Stimulated activated CD4-positive, alpha-beta T cell treated with anti-CD3 and anti-CD28 coated beads, Interleukin-4, amount 100 ng/mL, for 4 hours (primary cell): ENCODE measurements at places on chromosomes 1 and 21.

- DNase-seq: no peak
Measured at GRCh38 chr1:94832446-94832845, 12.3 kb downstream of the SLC44A3 start.

DNA sequence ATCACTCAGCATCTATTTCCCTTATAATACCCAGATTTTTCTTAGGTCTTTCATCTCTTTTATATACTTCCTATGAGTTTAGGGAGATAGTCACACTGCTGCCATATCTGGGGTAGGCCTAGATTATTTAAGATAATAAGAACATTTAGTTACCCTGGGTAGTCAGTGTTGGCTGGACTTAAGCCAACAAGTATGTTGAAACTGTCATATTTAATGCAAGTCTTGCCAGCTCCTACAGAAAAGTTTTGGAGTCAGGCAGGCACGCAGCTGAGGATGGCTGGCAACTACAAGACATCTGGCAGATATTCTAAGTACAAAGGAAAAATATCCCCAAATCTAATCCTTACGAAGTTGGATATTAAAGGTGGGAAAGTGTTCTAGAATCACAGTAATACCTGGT lies 19.2 kb upstream of the DEPDC1 start:
- DNase-seq: no peak

GRCh38 chr1:58618303-58618702 lies 41.3 kb upstream of the TACSTD2 start:
- no peak for DNase-seq

DNA sequence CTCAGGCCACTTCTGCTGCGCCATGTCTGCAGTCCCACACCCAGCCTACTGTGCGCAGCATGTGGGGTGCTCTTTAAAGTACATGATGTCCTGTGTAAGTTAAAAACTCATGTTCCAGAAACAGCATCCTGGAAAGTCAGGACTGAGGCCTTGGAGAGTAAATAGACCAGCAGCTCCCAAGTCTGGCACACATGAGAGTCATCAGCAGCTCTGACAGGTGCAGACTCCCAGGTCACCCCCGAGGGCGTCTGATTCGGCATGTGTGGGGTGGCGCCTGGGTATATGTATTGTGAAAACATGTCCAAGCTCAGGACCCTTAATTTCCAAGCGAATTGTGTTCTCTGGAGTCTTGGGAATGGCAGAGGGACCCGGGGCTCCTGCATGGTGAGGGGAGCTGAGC lies 120.1 kb upstream of the RUNX3 start:
- no peak for DNase-seq

- DNase-seq: no peak
Measured at GRCh38 chr1:54866801-54867716, 19.9 kb downstream of the DHCR24 start.

DNA sequence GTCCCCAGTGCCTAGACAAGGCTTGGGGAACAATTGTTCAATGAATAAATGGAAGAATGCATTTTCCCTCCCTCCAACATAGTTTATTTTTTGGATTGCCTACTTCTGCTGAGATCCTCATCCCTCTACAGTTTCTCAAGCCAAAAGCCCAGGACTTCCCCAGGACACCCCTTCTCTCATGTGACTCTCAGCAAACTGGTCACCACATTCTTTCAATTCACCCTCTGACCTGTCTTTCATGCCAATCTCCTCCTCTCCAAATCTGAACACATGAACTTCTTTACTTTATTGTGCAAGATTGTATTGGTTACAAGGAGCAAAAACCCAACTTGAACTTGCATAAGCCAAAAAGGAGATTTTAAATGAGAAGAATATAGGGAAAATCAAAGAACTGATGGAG lies 103.2 kb upstream of the JUN start:
- DNase-seq: no peak

DNA sequence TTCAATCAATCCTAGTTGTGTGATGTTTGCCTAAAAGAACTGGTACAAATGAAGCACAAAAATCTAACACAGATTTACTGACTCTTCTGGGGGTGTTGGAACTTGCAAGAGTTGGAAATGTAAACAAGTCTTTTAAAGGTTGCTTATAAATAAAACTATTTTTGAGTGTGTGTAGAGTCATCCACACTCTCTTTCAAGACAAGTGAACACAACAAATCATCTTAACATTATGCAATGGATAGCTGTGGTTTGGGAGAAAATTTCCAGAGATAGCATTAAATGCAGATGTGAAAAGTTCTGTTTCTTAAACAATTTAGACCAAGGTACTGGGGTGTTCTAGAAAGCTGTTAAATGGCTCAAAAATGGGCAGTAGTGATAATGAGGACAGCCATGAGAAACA lies 28.7 kb downstream of the C1orf87 start:
- no peak for DNase-seq

- DNase-seq: no peak
Measured at GRCh38 chr1:101262630-101263348, 26.0 kb downstream of the S1PR1 start.

DNA sequence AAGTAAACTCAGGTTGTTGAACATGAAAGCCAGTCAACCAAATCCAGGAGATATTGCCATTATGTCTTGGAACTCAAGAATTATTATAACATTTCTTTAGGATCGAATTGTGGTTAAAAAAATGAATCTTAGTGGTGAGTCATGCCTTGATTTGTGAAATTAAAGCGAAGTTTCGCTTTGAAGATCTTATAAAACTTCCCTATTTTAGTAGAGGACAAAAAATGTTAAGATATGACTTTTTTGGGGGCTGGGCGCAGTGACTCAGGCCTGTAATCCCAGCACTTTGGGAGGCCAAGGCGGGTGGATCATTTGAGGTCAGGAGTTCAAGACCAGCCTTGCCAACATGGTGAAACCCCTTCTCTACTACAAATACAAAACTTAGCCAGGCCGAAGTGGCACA lies 39.5 kb upstream of the PTBP2 start:
- no peak for DNase-seq

- DNase-seq: no peak
Measured at GRCh38 chr1:26459573-26460031, 12.6 kb upstream of the HMGN2 start.

DNA sequence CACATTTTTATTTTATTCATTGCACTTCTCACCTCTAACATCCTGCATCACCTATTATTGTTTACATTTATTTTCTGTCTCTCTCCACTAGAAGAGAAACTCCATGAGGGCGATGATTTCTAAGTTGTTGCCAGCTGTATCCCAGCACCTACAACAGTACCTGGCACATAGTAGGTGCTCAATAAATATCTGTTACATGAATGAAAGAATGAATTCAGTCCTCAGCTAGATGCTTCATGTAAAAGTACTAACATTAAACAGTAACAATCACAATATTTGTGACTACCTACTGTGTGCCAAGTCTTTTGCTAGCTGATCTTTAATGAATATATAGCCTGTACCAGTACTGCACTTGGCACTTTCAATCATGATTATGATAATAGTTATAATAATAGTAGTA lies 3.0 kb downstream of the TAS1R2 start:
- no peak for DNase-seq

- no peak for DNase-seq
Measured at GRCh38 chr1:12528021-12528852, 89.8 kb downstream of the DHRS3 start.

DNA sequence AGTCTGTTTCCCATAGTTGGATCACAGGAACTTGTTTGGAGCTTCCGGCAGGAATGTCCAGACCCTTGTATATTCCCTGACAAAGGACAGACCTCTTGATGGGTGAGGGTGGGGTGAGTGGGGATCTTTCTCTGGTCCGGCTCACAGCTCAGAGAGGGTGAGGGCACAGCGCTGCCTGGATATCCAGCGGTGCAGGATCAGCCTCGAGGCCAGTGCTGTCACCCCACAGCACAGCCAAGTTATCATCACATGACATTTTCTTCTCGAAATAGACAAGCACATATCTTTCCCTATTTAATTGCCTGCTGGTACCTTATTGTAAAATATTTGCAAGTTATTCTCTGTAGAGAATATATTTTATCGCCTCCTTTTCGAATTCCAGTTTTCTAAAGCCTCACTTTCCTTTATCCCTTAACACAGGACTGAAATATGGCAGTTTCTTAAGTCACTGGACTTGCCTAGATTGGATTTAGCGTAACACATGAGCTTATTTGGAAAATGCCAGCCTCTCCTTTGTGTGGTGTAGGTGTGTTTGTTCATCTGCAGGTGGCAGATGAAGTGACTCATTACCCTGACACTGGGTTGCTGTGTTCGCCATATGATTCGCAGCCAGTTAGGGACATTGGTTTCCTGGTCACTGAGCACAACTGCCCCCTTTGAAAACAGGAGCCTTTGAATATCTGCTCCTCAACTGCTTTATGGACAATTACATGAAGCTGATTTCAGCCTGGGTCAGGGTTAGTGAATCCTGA lies 21.4 kb downstream of the CLIC6 start:
- DNase-seq: no peak

- DNase-seq: no peak
Measured at GRCh38 chr1:205259324-205259832, 31.6 kb downstream of the TMCC2 start.

GRCh38 chr1:229018674-229019295 lies 252.1 kb upstream of the RAB4A start:
- no peak for DNase-seq

DNA sequence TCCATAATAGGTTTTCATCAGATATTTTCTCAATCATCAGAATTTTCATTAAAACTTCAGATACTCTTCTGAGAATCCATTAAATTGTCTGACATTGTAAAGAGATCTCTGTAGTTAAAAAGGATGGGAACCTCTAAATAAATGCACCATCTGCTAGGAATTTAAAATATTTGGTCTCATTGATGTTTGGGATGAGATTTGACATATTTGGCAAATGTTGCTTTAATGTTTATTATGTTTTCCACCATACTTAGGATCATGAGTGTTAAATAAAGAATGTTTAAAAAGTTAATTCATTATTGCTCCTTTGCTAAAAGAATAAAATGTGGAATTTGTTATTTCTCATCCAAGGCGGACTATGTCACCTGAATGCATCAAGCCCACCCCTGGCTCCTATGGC lies 85.5 kb upstream of the VANGL1 start:
- DNase-seq: no peak

- DNase-seq: no peak
Measured at GRCh38 chr1:210159211-210159610, 73.4 kb upstream of the SERTAD4 start.

DNA sequence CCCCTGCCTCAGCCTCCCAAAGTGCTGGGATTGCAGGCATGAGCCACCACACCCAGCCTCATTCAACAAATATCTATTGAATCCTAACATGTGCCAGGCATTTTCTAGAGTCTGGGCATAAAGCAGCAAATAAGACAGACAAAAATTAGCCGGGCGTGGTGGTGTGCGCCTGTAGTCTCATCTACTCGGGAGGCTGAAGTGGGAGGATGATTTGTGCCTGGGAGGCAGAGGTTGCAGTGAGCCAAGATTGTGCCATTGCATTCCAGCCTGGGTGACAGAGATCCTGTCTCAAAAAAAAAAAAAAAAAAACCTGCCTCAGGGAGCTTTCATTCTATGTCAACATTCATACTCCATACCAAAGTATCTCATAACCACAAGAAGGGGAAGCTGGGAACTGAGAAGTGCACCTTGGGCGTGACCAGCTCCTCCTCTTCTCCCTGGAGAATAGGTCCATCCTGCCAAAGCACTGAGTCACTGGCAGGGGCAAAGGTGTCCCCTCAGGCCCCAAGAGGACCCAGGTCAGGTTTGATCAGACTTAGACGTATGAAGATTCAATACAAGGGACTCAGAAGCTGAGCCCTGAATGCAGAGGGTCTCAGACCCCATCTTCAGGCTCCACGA lies 36.8 kb upstream of the PPP1R15B start:
- DNase-seq: no peak

- DNase-seq: no peak
Measured at GRCh38 chr1:243409284-243409683, 153.4 kb downstream of the SDCCAG8 start.

DNA sequence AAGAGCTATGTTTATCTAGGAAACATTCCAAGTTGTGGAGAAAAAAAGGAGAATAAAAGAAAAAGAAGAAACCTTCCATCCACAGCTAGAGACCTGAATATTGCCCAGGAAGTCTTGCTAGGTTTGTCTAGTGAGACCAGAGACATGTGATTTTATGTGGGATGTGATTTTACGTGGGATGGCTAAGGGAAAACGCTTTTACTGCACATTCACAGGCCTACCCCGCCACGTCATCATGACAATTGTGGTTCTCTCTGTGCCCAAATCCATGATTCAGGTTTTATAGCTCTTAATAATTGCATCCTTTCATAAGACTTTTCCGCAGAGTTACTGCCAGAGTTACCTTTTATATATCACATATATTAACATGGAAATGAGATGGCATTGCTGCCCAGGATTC lies 86.4 kb upstream of the SSX2IP start:
- DNase-seq: no peak

DNA sequence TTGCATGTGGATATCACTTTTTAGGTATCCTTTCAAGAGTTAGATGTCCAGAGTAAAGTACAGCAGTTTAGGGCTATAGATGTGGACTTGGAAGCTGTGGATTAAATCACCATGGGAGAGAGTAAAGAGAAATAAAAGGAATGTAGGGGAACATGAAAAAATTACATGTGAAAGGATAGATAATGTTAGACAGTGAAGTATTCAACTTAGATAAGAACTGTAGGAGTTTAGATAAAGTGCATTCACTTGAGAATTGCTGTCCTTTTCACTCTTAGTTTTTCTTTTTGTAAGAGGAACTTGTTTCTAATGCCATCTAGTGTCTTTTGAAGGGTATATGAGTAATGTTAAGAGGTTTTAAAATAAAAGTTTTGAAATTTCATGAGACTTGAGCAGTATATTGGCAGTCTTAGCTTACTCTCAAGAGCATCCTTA lies 40.1 kb downstream of the MAST2 start:
- no peak for DNase-seq

DNA sequence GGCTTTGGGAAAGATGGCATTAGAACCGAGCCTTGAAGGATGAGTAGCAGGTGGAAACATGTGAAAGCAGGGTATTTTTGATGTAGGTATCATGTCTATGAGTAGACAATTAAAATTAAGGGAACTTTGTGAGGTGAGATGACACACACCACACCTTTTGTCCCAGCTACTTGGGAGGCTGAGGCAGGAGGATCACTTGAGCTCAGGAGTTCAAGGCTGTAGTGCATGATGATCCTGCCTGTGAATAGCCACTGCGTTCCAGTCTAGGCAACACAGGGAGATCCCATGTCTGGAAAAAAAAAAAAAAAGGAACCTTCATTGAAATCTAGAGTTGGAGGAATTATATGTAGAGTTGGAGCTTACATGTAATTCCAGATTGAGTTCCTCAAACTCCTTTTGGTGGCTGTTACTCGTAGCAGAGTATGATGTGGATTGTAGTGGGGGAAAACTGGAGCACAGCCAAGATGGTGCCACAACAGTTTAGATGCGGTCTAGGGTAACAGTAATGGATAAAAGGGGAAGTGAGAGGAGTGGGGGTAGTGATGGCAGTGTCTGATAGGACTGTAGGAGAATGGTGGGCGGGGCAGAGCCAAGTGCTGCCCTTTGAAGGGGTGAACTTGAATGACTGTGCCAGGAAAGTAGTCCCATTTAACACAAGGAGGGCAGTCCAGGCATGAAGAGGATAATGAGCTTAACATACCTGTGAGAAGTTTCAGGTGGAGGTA lies 17.4 kb downstream of the AK4 start:
- DNase-seq: no peak

DNA sequence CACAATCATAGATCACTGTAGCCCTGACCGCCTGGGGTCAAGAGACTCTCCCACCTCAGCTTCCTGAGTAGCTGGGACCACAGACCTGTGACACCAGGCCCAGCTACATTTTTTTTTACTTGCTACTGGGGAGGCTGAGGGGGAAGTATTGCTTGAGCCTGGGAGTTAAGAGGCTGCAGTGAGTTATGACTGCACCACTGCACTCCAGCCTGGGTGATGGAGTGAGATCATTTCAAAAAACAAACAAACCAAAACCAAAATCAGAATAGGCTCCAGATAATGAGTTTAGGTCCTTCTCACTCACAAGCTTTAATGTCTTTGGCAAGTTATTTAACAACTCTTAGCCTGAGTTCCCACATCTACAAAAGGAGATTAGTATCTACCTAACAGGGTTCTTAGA lies 22.8 kb downstream of the WDR26 start:
- no peak for DNase-seq
